ENCODE measurements at places on chromosomes 6 and 20.

DNA sequence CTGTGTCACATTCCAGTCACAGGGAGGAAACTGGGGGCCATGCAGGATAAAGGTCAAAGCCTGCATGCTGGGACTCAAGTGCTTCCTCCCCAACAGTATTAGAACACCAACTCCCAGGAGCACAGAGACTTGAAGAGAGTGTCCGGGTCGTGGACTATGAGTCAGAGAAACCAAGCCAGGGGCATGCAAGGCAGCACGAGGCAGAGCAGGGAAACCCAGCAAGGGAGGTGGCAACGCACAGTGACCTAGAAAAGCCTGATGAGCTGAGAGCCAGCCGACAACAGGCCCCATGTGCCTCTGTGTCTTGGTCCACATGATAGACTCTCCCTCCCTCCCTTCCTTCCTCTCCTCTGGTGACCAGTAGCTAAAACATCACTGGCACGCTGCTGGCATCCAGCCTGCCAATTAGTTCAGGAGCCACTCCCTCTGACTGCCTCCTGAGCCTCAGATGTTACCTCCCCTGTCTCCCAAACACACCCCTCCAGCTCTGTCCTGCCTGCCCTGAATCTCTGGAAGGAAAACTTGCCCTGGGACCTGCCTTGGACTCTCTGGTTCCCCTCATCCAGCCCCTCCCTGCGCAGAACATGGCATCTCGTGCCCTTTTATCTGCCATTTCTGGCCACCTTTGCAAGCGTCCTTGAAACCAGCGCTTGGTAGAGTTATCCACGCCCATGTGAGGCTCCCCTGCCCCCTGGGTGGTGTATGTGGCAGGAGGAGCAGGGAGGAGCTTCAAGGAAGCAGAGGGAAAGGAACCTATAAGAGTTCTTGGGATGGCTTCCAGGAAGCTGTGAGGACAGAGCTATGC, 16.2 kb upstream of the RNF39 start:
- no peak for DNase-seq

- peak; percentile 33 for DNase-seq
These were observed 30.6 kb downstream of the KCNG1 start for GRCh38 chr20:50992336-50992732.

DNA sequence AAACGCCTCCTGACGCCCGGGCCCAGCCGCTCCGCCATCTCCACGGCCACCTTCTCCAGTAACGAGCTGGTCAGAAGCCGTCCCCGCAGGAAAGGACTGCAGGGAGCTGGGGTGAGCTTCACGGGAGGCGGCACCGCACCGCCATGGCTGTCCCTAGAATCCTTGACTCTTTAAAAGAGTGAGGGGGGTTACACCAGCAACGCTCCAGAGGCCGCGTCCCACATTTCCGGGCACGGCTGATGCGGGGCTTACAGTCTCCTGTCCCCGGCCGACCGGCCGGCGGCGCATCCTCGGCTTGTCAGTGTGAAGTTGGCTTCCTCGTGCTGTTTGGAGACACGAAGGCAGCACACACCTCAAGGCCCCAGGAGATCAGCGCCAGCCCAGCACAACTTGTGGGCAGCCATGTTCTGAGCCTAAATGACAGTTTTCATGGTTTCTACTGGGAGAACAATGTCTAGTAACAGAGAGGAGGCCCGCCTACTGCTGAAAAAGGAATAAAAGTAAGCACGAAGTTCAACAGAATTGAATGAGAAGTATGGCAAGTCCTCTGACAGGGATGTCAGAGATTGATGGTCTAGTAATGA, 30.4 kb downstream of the SLC2A4RG start:
- DNase-seq: no peak

DNA sequence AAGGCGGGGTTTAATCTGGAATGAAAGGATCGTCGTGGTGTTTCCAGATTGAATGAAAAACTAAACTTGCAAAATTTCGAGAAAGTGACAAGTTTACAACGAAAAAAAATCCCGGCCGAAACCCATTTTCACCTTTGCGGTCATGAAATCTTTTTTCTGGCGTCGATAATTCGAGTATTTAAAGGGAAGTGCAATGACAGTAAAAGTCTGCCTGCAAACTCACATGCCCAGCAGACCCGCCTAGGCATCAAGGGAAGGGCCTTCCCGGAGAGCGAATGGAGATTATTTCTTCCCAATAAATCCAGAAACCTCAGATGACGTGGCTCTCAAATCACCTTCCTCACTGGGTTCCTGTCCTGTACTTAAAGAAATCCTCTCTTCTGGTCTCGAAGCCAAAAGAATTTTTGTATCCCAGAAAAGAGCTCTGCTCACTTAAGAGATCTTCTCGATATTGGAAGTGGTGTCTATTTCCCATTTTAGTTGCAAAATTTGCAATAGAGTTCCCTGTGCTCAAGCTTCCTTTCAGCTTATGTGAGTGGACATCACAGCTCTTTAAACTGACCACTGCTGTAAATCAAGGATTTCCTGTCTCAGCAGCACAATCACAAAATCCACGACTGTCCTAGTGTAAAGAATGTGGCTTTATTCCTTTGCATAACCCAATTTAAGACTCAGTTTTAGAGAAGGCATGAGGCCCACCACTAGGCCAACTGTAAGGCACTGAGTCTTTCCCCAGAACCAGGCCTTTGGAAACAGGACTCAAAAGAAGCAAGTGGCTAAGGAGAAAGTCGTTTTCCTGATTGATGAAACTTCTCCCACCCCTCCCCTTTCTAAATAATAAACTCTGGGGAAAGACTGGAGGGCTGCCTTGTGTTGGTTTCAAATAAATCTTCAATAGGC, 3.9 kb downstream of the OLIG3 start:
- DNase-seq: peak; percentile 13

- no peak for DNase-seq
These were observed 679.3 kb upstream of the MAP3K7 start for GRCh38 chr6:91266156-91266555.

DNA sequence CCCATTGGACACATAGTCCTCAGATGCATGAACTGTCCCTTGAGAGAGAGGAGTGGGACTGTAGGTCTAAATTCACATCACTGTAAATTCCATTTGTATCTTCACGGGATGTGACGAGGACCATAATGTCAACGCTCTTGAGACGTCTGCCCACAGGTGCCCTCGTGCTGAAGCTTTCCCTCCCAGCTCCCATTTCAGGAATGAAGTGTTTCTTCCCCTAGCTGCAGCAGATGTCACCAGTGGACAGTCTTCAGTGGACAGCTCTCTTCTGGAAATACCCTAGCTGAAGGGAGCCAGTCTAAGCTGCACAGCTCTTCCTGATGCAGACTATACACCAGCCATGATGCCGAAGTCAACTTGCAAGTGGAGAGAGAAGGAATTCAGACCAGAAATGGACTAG, 217.4 kb upstream of the ECI2 start:
- peak; percentile 78 for DNase-seq

GRCh38 chr20:23873370-23874015, 6.1 kb downstream of the CST5 start:
- DNase-seq: no peak

DNA sequence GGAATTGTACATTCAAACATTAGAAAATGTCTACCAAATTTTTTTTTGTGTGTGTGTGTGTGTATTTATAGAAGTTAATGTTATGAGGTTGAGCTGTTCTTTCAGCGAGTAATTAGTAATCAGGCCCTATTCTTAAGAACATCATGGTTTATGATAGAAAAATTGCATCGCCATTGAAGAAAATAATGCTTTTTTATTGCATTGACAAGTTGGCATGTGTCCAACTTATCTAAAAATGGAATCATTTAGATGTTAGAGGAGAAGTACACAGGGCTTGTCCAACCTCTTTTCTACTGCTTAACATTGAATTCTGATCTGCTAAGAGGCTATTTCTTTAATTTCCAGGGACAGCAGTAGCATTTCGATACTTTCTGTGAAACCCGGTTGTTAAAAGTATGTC, 61.6 kb upstream of the ADGRG6 start:
- no peak for DNase-seq

DNA sequence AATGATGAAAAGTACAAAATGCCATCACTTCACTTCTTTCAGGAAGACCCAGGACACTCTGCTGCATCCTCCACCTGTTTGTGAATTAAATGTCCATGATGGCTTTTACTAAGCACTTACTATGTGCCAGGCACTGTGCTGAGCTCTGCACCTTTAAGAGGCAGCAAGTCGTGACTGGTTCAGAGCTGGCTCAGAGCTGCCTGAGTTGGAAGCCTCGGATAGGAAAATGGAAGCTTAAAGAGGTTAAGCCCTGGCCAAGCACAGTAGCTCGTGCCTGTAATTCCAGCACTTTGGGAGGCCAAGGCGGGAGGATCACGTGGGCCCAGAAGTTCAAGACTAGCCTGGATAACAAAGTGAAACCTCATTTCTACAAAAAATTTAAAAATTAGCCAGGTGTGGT, 95.6 kb downstream of the SNX5 start:
- no peak for DNase-seq

- no peak for DNase-seq
These were observed 1.4 kb downstream of the PHF20 start for GRCh38 chr20:35773154-35773751.

- no peak for DNase-seq
These were observed 4.2 kb downstream of the AHI1 start for GRCh38 chr6:135493218-135493961.

GRCh38 chr6:52900536-52900935, 9.0 kb downstream of the GSTA3 start:
- DNase-seq: no peak

DNA sequence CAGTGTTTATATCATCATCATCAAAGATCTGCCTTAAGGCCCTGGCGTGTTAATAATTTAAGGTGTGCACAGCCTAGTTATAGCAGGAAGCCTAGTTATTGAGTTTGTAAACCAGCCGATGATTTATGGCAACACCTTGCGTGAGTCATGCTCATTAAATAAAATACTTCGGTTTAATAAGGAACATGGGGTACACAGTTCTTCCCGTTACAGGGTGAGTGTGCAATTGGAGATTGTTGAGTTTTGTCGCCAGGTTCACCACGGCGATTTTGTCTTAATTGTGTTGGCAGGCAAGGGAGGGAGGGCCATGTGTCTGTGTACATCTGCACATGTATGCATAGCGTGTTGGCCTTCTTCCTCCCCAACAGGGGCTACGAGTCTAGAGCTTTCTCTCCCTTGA, 104.0 kb downstream of the TFAP2A start:
- no peak for DNase-seq

DNA sequence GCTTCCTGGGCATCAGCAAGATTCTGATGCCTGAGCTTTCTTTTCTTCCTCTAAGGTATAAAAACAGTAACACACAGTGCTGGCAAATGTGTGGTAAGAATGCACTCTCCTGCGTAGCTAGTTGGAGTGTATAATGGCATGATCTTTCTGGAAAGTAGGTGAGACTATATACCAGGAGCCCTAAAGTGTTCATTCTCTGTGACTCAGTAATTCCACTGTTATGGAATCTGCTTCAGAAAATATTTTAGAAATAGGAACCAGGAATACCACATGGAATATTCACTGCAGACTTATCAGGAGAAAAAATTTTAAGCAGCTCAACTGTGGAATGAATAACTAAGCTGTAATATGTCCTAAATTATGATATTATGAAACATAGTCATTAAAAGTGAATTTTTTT, 16.9 kb upstream of the CSE1L start:
- no peak for DNase-seq

- DNase-seq: no peak
These were observed 410.2 kb downstream of the MEI4 start for GRCh38 chr6:78062993-78063392.

- no peak for DNase-seq
These were observed 48.8 kb downstream of the TULP4 start for GRCh38 chr6:158361068-158361467.

- DNase-seq: peak; percentile 57
These were observed 1729.5 kb downstream of the GRIK2 start for GRCh38 chr6:103122766-103123601.

- DNase-seq: no peak
These were observed 89.9 kb downstream of the UST start for GRCh38 chr6:148836751-148837150.

DNA sequence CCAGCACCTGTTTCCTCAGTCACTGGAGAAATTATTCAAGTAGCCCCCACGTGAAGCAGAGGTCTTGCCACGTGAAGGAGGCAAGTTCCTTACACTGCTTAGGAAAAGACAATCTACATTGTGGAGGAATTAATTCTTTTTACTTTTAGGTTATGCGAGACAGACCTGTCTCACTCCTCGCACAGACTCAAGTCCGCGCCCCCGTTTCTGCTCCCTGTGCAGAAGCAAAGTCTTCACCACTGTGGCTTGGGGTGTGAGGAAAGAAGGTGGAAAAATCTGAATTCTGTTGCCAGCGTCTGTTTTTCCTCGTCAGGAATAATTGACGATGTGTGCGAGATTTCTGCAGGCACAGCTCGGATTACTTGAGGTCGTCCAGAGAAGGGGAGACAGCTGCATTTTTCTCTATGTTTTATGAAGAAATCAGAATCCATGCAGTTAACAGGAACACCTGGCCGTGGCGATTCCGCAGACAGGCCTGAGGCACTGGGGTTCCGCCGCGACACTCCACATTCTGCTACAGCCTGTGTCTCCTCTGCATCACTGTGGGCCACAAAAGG, 185.1 kb downstream of the SMOC2 start:
- peak; percentile 59 for DNase-seq

DNA sequence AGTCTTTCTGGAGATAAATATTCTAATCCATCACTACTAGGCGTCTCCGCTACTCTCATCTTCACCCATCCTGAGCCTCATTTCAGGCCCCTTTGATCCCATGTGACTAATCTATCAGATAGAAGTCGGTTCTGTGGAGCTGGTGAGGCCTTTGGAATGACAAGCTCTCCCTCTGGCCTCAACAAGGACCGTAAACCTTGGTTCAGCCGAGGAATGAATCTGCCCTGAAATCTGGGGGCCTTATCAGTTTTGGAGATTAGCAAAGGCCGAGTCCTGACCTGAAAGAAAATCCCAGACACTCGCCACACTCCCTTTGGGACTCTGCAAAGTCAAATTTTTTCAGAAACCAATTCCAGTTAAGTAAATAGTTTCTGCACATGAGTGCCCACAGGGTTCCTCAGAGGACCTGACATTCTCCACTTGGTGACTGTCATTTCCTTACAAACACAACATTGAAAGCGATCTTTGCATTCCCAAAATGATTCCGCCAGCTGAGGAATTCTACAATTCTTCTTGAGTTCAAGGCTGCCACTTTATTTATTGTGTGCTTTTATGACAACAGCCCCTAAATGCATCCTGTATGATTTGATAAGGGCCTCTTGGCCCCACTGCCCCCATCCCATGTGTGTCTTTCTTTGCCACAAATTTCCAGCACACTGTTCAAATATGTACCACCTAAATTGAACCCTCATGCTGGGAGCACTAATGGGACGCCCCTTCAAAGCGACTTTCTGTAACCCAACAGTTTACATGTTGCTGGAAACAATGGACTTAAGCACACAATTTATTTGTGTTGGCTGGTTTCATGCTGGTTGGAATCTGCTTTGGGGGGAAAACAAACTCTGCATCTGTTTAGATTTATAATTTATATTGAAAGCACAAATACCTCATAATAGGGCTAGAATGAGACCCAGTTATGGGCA, 10.0 kb upstream of the RIPOR3 start:
- DNase-seq: no peak

GRCh38 chr20:41507851-41508250, 110.3 kb downstream of the CHD6 start:
- no peak for DNase-seq

GRCh38 chr6:167746390-167746907, 80.3 kb upstream of the AFDN start:
- peak; percentile 45 for DNase-seq
